Nasal cavity respiratory epithelium epithelial cell of viscerocranial mucosa (primary cell): ENCODE measurements at places on chromosomes 6 and 20. TPM values are rescaled to one million over a fixed set of nuclear protein-coding genes. Genes with fewer than 3 reads are reported as not detected.

The FOXQ1 gene
- total RNA-seq = 4.8 and 11.0 TPM in 2 replicates

The HMGCLL1 gene
- total RNA-seq = 0.07 TPM in 1 of 2 replicates, not detected in the other

The HTR1B gene
- 0.64 and 0.68 TPM in 2 replicates for total RNA-seq

The TMEM244 gene
- total RNA-seq = not detected in 2 replicates

The RNF182 gene
- under 0.01 and 0.07 TPM in 2 replicates for total RNA-seq

The CFAP206 gene
- total RNA-seq = under 0.01 TPM in 1 of 2 replicates, not detected in the other

The NOX3 gene
- not detected in 2 replicates for total RNA-seq

The TMEM170B gene
- total RNA-seq = 0.34 and 0.43 TPM in 2 replicates

The ZBTB46 gene
- total RNA-seq = 1.2 and 1.7 TPM in 2 replicates

The CALHM6 gene
- total RNA-seq = 0.43 and 0.68 TPM in 2 replicates

The HLA-DMB gene
- total RNA-seq = 0.71 TPM in 1 of 2 replicates, not detected in the other

The APCDD1L gene
- under 0.01 and 0.21 TPM in 2 replicates for total RNA-seq

The MATN4 gene
- under 0.01 and 0.14 TPM in 2 replicates for total RNA-seq

The SOBP gene
- 0.57 TPM in 1 of 2 replicates, not detected in the other for total RNA-seq

The ZNF831 gene
- total RNA-seq = not detected in 2 replicates

The PI3 gene
- 39.5 and 217 TPM in 2 replicates for total RNA-seq

The BPIFB4 gene
- total RNA-seq = not detected in 2 replicates

The DEFB132 gene
- not detected in 2 replicates for total RNA-seq

The ARFGEF2 gene
- total RNA-seq = 50.9 and 61.2 TPM in 2 replicates

The MSH5 gene
- 3.4 and 3.5 TPM in 2 replicates for total RNA-seq
